ENCODE measurements at places on chromosomes 5 and 9.

- no peak for DNase-seq
These were observed 132.0 kb downstream of the PIK3R1 start for GRCh38 chr5:68347536-68347935.

DNA sequence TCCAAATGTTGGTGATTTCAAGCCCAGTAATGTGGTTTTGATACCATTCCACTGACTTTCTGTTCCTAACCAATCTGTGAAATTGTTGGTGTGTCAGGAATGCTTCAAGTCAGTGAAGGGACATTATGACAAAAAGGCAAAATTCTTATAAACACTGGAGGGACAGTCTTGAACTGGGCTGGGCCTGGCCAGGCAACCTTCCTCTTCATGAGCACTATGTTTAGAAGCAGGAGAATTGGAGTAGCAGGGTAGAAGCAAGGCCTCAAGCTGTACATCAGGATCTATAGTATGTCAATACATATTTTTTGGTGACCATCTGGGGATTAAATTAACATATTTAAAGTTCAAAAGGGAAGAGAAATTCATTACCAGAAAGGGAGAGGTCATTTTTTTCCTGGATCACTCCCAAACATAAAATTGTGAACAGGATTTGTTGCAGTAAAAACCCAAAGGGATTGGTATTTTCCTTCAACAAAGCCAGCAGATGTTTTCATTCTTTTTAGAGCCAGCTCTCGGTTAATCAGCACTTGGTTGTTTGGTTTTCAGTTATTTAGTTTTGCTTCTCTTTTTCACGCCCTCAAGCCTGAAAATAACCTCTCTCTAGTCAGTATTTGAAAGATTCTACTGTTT, 77.9 kb upstream of the PIK3R1 start:
- no peak for DNase-seq

DNA sequence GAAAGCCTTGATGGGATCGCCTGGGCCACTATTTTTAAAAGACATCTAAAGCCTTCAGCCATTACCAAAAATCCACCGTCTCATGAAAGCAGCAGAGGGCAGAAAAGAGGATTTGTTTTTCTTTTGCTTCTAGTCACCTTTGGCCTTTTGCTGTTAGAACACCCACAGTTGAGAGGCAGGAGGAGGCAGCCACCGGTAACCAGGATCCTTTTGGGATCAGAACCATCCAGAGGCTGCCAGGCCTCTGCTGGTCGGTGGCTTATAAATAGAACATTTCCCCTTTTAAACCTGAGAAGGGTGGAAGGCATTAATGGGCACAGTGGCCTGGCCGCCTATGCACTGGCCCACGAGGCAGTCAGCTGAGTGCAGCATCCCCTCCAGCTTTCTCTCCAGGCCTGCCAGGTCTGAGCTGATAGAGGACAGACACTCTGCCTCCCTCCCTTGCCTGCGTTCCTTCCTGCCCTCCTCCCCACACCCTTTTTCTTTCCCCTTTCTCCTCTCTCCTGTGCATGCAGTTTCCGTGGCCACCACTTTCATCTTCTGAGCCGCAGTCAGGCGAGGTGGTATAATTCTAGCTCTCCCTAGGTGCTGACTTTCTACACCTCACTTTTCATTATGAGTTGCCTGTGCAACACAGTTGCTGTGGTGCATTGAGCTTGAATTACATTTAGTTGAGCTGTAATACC, 253.4 kb downstream of the ARHGAP26 start:
- no peak for DNase-seq

DNA sequence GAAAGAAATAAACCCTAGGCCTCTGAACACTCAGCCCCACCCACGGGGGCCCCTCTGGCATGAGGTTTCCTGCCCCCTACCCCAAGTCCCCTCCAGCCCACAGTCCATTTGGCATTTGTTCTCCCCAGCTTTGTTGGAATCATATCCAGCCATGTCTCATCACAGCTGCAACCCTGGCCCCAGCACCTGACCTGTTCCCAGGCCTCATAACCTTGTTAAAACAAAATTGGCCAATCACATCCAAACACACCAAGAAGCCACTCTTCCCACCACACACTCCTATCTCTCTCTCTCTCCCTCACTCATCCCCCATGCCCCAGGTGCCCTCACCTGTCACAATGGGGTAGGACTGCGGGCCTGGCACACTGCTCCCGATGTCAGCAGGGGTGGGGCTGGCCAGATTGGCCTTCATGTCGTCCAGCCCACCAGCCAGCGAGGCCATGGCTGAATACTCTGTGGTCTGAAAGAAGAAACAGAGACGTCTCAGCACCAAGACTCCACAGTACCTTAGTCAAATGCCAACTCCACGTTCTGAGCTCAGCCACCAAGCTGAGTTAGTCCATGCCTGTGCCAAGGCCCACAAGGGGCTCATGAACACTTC, 110.9 kb downstream of the PAX5 start:
- DNase-seq: no peak

GRCh38 chr5:67957374-67957773, 258.2 kb upstream of the PIK3R1 start:
- DNase-seq: no peak

- no peak for DNase-seq
These were observed 515.9 kb upstream of the PAPPA start for GRCh38 chr9:115637661-115638060.

GRCh38 chr9:82805027-82805426, 257.9 kb downstream of the RASEF start:
- no peak for DNase-seq

DNA sequence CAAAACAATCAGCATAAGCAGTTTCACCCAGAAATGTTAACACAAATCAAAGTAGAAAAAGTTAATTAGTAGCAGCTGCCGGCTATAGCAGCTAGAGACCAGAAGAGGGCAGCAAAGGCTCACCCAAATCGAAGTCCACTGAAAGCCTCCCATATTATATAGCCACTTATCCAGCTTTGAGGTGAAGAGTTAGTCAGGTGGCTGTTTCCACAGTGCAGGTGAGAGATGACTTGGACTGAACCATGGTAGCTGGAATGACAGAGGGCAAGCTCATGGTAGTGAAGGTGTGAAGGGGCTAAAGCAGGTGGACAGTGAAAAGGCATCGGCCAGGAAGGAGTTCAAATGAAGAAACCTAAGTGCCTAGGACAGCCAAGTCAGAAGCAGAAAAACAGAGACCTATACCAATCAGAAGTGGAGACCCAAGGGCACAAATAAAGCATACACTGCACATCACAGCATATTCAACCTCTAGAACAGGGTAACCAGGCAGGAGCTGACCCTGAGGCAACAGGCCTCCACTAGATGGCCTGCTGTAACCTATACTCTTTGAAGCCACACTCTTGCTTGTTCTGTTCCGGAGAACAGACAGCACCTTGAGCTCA, 7.2 kb upstream of the RNF38 start:
- DNase-seq: peak; percentile 69

DNA sequence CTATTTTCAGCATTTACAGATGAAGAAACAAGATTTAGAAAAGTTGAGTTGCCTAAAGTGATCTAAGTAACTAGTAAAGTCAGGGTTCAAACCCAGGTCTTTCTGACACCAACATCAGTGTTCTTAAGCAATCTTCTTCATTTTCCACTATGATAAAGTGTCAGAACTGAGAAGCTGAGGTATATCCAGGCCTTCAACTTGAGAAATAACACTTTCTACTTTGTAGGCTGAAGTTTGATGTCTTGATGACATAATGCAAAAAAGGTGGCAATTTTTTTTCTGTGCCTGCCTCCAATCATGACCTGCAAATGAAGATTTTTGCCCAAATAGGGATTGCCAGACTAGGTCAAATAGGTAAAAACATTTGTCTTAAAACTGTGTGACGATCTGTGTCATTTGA, 81.3 kb downstream of the NR3C1 start:
- DNase-seq: no peak

GRCh38 chr5:125607018-125607417, 816.2 kb upstream of the GRAMD2B start:
- no peak for DNase-seq

DNA sequence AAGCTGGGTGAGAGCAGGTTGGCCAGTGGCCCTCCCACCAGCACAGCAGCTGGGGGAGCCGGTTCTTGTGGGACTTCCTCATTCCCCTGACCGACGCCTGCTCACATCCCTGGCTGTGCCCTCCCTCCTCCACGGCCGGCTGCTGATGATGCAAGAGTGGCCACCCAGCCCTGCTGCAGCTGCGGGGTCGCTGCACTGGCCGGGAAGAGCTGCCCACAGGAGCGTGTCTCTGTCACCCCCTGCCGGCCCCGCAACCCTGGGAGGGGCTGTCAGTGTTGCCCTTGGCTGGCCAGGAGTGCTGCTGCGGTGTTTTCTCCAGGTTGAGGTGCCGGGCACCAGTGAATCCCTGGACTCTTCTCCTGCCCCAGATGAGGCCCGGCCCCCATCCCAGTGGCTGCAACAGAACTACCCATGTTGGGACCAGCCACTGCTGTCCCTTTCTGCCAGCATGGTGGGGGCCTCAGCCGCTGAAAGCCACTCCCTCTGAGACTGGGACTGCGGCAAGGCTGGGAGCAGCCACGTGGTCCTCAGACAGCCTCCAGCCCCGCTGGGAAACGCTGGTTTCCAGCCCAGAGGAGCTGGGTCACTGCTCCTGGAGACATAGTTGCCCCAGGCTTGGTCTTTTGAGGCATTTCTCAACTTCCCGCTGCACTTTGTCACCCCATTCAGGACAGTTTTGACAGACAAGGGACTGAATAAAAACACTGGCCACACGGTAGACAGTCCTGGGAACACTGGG, 739 bp downstream of the CARD9 start:
- peak; percentile 78 for DNase-seq

DNA sequence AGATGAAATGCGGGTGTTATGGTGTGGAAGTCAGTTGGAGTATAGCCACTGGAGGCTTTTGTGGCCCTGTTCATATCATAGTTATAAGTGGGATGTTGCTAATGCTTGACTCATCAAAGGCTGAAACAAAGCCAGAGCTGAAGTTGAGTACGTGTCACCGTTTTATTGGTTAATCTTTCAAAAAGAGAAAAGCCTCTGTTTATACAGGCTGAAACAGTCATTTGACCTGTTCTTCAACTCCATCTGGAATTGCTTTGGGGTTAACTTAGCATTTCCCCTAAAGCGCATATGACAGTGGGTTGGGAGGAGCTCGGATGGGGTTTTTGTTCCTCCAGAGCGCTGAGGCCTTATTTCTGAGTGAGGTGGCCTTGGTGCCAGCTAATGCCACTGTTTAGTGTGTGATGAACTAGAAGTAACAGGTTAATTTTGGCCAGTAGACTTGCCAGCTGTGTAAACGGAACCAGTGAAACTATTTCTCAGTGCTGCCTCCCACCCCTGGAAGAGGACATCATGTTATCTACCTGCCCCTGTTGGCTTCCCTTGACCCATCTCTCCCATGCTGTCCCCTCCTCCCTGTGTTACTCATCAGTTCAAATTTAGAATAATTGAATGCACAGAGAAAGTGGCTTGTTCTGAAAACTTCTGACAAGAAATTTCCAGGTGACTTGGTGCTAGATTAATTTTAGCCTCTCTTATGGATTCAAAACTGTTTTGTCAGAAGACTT, 34.2 kb downstream of the MTAP start:
- peak; percentile 99 for DNase-seq

DNA sequence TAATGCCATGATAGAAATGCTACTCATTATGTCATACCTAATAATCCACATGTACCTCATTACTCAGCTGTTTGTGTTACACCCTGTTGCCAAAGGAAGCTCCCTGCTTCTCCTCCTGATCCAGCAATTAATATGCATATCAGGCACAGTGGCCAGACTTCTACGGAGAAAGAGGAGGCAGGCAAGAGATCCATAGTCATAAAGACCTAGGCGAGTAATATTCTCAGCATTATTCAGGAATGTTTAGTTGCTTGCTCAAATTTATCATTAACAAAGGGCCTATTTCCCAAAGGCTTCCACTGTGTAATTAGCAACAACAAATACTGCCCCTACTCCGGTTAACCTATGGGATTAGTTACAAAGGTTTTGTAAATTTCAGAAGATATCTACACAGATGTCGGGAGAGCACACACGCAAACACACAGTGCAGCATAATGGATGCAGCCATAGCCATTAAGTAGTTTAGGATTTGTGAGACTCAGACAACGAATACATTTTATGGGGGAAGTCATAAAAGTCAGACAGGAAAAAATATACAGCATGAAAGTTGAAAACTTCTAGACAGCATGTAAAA, 192.6 kb downstream of the EFNA5 start:
- peak; percentile 81 for DNase-seq

DNA sequence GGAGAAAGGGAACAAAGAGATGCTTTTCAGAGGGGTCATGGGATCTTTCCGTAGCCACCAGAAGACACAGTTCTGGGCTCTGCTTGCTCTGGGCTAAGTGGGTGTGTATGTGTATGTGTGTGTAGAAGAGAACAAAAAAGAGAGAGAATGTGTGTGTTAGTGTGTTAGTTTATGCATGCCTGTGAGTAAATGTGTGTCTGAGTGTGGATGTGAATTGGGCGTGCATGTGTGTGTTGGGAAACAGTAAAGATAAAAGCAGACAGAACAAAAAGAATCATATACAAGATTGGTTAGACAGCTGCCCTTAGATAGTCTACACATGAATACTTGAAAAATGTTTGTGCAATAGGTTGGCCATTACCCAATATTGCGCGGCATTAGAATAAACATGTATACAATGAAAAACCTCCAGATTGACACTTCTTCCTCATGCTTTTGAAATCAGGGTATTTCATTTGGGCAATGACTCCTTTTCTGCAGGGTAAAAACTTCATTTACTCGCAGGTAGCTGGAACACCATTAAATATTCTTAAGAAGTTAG, 36.5 kb upstream of the HSPA9 start:
- DNase-seq: no peak

- no peak for DNase-seq
These were observed 17.0 kb upstream of the SELENOP start for GRCh38 chr5:42828671-42829070.

DNA sequence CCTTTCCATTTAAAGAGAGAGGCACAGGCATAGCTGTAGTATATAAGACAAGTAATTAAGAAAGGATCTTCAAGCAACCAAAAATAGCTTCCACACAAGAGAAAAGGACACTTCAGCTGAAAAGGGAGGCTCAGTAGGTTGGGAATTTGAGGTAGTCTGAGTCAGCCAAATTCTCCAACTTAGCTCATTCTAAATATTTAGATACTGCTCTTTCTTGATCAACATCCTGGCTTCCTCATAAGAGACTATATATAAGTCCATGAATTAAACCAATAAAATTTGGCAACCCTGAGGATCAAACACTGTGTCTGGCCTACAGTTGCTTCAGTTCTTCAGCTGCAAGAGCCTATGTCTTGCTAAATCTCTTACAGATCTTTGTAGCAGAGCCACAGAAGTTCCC, 17.8 kb downstream of the HINT1 start:
- DNase-seq: no peak

DNA sequence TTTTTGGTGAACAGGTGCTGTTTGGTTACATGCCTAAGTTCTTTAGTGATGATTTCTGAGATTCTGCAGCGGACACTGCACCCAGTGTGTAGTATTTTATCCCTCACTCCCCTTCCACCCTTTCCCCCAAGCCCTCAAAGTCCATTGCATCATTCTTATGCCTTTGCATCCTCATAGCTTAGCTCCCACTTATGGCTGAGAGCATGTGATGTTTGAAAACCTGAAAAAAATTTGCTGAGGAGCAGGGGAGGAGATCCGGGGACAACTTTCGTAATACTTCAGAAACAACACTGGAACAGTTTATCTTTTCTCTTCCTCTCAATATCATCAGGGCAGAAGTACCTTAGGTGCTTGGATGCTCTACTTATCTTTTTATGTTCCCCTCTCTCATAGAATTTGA, 226.4 kb downstream of the ADAMTS6 start:
- DNase-seq: no peak
